ENCODE measurements at places on chromosomes 2 and 18. TPM values are rescaled to one million over a fixed set of nuclear protein-coding genes. Genes with fewer than 3 reads are reported as not detected.

- DNase-seq, result no peak
Measured at GRCh38 chr2:46065152-46065551, 232.1 kb upstream of the EPAS1 start.

The CYTIP gene
- 1.1 TPM for total RNA-seq

The LOXHD1 gene
- not detected for total RNA-seq

The GORASP2 gene
- 30.4 TPM for total RNA-seq
